ENCODE measurements at places on chromosomes 1 and 21.

- DNase-seq, result no peak
These were observed 109.1 kb upstream of the USH2A start for GRCh38 chr1:216532251-216532798.

- no peak for DNase-seq
These were observed 241.7 kb upstream of the RAB4A start for GRCh38 chr1:229028987-229029878.

- no peak for DNase-seq
These were observed 8.7 kb downstream of the PADI4 start for GRCh38 chr1:17316704-17317103.

DNA sequence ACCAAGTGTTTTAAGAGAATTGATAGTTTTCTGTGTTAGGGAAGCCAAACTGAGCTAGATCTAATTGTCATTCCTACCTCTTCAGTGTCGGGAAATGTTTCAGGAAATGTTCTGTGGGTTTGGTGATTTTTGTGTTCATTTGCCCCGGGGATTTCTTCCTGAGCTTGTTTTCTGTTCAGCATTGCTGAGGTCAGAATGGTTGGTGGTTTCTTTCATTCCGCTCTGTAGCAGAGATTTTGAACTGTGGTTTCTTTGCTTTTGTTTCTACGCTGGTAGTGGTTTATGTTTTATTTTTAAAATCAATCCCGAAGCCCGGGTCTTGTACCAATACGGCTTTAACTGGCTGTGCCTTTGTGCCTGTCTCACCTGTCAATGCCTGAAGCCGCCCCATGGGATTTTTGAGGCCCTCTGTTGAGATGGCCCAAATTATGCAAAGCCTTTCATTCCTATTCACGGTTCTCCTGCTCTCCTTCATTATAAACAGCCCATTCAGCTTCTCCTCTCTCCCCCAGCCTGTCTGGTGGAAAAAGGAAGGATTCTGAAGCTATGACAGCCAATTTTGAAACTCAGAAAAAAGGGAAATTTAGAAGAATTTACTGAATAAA lies 417.2 kb upstream of the KAZN start:
- no peak for DNase-seq

- DNase-seq, result no peak
These were observed 191.2 kb upstream of the GREM2 start for GRCh38 chr1:240803151-240803550.

DNA sequence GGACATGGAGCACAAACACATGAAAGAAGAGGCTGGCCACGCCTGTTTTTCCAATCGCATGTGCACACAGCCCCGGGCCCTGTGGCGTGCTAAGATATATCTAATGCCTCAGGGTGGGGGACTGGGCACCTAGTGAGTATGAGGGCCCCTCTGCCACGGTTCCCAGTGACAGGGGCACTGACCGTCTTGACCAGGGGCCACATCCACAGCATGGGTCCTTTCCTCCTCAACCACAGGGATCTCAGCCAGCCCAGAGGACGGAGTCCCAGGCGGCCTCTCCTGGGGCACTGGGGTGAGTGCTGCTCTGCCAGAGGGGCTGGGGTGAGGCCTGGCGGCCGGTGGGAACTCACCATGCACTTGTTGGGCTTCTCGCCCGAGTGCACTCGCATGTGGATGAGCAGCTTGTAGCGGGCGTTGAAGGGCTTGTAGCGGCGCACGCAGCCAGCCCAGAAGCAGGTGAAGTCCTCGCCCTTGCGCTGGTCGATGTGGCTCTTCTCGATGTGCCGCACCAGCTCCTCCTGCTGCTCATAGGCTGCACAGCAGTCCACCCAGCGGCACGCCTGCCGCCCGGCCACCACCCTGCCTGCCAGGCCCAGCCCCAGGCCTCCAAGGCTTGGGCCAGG lies 134.7 kb downstream of the DMRTB1 start:
- no peak for DNase-seq

DNA sequence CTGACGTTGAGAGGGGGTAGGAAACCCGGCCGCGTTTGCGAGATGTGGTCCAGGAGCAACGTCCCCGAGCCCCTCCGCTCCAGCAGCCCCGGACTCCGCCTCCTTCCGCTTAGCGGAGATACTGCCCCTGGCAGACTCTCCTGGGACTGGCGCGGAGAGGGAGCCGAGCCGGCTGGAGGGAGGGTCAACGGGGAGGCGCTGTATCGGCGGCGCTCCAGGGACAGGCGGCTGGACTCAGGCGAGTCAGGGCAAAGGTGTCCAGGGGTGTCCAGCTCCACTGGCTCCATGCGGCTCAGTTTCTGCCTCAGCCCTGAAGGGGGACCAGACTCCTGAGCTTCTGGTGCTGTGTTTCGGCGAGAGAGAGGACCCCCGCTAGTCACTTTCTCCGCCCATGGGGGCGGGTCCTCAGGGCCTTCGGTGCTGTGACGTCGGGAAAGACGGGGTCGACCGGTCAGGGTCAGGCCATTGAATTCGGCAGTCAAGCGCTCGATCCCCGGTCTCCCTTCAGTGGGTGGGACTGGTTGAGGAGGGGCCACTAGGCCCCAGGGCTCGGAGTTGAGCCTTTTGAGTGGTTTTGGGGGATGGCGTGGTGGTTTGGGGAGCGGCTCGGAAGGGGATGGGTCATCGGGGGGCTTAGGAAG lies 2.8 kb upstream of the LIX1L start:
- no peak for DNase-seq

GRCh38 chr1:165648919-165649572 lies 18.0 kb downstream of the MGST3 start:
- no peak for DNase-seq

- no peak for DNase-seq
These were observed 329.4 kb downstream of the KIF26B start for GRCh38 chr1:245484176-245484575.

GRCh38 chr1:80054129-80054528 lies 1047.6 kb upstream of the ADGRL4 start:
- no peak for DNase-seq

DNA sequence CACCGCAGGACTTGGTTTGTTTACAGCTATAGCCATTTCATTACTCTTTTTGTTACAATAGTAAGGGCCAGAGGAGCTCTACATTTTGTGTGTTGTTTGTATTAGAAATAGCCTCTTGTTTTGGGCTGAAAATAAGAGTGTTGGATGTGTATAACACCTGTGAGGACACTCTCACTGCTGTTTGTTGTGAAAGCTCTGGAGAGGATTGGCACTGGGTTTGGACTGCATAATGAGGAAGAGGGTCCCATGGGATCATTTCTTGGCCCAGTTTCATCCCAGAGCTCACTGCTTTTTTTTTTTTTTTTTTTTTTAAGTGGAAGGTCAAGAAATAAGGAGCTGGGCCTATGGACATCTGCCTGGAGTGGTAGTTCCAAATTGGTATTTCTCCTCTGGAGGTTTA lies 61.6 kb upstream of the KIAA0040 start:
- no peak for DNase-seq

DNA sequence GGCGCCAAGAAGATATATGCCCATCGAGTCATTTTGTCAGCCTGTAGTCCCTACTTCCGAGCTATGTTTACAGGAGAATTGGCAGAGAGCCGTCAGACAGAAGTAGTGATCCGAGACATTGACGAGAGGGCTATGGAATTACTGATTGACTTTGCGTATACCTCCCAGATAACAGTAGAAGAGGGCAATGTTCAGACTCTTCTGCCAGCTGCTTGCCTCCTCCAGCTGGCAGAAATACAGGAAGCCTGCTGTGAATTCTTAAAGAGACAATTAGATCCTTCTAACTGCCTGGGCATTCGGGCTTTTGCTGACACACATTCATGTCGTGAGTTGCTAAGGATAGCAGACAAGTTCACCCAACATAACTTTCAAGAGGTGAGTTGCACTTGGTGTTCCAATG lies 19.1 kb downstream of the KLHL20 start:
- no peak for DNase-seq

- no peak for DNase-seq
These were observed 26.0 kb upstream of the C2CD2 start for GRCh38 chr21:41979751-41980369.

GRCh38 chr1:18201997-18202719 lies 94.6 kb downstream of the IGSF21 start:
- DNase-seq, result no peak

DNA sequence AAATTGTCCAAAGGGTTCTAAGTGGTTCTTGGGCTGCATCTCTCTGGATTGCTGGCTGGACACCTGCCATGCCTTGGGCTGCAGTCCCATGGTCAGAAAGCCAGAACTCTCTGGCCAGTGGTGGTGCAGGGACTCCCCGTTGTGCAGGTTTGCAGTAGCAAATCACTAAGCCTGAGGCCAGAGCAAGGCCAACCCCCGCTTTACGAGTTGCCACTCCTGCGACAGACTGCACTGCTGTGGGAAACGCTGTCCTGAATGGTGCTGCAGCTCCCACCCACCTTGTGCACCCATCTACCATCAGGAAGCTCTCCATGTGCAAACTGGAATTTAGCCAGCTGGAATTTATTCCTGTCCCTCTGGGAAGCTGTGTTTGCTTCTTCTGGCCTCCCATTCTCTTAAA lies 45.7 kb downstream of the LHX4 start:
- DNase-seq, result no peak
